ENCODE measurements at places on chromosomes 1 and 21.

- DNase-seq, result no peak
Measured at GRCh38 chr21:14120091-14120734, 90.5 kb downstream of the LIPI start.

DNA sequence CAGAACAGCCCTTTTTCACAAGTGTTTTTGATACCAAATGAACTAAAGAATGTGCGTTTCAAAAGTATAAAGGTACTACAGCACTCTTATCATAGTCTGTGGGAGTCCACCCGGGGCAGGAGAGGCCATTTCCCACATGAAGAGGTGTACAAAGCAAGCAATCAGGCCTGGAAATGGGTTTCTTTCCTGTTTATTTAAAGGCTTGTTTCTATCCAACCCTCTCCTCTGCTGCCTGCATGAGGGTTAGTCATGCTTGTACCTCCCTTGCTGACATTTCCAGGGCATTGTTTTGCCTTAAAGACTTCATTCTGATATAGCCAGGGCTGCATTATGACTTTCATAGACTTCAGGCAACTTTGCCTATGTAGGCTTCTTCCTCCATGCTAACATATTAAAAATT, 11.6 kb downstream of the SELP start:
- peak; percentile 58 for DNase-seq

DNA sequence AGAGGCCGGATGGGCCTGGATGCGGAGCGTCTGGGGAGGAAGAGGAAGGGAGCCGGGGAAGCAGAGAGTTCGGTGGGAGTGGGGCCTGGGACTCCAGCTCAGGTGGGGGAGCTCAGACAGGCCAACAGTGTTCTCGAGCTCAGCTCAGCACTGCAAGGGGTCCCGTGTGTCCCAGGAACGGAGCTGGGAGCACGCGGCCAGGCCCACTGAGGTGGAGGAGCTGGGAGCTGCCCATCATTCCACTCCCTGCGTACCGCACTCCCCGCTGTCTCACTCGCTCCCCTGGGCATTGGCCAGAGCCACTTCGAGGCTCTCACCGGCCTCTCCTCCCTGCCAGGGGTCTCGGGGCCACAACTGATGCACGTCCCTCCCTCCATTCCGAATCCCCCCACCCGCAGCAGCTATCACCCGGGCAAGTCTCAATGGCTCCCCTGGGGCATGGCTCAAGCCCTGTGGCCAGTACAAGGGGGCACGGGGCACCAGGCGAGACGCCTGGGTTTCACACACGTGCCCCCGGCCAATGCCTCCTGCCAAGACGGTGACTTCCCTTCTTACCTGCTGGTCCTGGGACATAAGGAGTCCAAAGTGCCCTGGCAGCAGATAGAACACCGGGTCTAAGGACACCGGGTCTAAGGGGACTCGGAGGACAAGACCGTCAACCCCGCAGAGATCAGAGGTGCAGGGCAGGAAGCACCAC, 30.3 kb upstream of the COL6A2 start:
- DNase-seq, result no peak

DNA sequence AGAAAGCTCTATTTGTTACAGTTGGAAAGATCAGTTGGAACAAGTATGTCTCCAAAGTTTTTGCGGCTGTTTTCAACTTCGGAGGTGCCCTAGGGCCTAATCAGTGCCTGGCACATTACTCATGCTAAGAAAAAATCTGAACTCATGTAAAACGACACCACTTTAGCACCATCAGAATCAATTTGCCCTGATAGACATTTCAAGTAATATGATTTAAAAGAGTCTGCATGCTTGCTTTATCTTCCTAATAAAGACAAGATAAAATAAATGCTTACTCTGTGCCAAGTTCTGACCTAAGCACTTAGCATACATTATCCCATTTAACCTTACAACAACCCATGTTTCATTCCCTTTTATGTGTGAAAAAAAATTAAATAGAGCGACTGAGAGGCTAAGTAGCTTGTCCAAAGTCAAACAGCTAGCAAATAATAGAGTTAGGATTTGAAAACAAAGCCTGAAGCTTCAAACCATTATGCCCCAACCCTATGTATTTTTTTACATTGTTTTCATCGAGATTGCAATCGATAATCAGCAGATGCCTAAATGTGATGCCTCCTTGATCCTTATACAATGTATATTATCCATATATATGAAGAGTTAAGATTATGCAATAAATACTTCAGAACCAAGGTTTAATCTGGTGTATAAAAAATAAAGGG, 91.3 kb downstream of the DENND1B start:
- no peak for DNase-seq

GRCh38 chr1:159000625-159001024, 9.1 kb upstream of the IFI16 start:
- DNase-seq, result peak; percentile 85

- no peak for DNase-seq
Measured at GRCh38 chr1:54017979-54018378, at the start of gene LDLRAD1. TSS of gene LDLRAD1 (minus strand) at chr1:54018186. CDS start at chr1:54018112, 74 bp downstream.

- no peak for DNase-seq
Measured at GRCh38 chr1:100234432-100234831, 15.2 kb downstream of the DBT start.

DNA sequence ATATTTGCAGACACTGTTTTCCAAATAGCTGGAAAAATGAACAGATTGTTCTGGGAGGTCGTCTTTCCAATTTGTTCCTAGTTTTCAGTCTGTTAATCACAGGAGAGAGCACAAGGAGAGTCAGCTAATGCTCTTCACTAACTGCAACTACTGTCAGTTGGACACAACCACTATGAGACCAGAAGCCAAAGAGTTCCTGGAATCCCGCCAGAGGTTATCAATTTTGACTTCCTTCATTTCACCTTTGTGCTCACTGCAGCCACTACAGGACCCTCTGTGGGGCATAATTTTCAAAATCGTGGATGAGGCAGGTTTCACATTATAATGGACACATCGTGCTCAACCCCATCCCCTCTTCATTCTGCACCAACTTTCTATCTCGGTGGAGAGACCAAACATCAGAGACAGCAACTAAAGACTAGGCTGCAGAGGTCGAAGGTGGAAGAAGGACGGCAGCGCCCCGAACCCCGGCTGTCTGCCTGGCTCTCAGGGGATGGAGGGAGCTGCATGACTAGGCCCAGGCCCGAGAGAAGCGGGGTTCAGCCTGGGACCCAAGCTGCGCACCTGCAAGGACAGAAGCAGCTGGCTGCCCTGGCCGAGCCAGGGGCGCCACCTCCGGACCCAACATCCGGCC, 602 bp downstream of the KIAA0319L start:
- no peak for DNase-seq

DNA sequence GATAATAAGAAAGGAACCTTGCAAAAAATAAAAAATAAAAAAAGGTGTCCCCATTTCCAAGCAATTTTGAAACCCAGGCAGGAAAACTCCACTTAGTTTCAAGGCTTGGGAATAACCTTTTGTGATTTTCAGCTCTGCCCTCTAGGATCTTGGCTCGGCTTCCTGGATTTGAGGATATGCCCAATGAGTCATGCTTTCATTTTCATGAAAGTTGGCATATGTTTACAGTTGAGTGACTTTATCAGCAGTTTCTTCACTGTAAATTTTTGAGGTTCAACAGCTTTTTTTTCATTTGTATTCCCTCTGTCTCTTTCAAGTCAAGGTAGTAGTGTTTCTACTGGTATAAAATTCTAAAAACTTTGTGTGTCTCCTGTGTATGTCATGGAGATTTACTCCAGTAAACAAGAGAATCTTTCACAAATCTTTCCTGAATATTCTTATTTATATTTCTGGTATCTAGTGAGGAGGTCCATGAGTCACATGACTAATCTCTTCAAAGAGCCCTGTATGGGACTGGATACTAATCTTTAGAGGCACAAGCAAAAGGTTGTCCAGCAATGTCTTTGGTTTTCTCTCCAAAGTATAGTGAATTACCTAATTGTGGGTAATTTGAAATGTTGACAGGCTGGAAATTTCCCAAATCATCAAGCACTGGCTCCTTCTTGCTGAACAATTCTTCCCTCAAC, 335.3 kb downstream of the BRINP2 start:
- no peak for DNase-seq

- DNase-seq, result no peak
Measured at GRCh38 chr1:32182060-32182459, 2.6 kb downstream of the TXLNA start.

- DNase-seq, result peak; percentile 71
Measured at GRCh38 chr1:6795661-6796060, 10.4 kb downstream of the CAMTA1 start.

DNA sequence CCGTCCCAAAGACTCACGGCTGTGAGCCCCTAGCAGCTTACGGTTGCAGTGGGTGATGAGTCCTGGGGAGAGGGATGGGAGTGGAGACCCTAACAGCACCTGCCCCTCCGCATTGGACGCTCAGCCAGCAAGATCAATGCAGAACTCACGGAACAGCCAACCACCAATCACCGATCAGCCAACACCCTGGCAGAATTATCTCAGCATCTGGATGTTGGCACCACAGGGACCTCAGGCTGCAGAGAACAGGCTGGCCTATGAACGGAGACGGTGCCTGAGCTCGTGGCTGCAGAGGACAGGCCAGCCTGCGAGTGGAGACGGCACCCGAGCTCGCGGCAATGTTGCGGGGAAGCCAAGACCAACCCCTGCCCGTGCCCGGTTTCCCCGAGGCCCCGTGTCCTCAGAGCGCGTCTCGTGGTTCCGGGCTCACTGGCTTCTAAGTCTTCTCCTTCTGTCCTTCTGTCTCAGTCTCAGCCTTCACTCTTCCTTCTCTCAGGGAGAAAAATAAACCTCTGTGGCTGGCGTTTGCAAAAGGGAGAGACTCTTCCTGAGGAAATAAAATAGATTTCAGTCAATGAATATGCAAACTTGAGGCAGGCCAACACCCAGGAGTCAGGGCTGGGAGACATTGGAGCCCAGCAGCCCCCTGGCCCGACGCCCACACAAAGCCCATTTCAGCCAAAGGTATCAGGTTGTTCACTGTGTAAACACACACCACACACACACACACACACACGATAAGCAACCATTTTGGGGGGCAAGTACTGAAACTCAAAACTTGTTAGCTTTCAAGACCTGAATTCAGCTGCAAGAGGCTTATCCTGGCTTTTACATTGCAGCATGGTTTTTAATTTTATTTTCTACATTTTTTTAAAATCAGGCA, 67.8 kb downstream of the SIK1 start:
- DNase-seq, result no peak

GRCh38 chr1:233158322-233158721, 137.2 kb downstream of the PCNX2 start:
- no peak for DNase-seq

DNA sequence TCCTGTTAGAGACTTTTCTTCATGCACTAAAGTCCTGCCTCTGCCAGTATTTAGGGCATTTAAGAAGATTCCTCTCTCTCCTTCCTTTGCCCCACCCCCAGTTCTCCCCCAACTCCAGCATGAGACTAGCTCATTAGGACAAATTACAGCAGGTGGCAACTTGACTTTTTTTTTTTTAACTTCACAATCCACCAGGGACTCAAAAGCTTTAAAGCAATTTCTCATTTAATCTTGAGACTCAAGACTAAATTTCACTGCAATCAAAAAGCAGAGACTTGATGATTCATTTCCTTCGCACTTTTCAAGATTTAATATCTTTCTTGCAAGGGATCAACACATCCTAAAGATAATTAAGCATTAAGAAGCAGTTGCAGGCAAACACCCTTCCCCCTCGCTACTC, 74.9 kb downstream of the WLS start:
- DNase-seq, result no peak

DNA sequence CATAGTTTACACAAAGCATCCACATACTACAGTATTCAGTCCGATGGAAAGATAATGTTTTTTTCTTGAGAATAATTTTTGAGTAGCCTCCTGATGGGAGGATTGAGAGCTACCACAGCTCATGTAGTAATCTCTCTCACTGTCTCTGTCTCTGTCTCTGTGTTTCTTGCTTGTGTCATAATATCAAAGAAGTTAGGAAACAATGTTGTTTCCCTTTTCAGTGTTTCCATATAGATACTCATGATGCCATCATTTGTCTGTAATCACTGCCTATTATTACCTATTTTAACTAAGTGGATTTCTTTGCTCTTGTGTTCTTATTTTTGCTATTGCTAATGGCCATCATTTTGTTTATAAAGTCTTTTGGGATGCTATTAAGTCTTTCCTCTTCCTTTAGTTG, 367.7 kb downstream of the NEGR1 start:
- no peak for DNase-seq

GRCh38 chr1:200699871-200700270, 30.2 kb upstream of the DDX59 start:
- peak; percentile 39 for DNase-seq

DNA sequence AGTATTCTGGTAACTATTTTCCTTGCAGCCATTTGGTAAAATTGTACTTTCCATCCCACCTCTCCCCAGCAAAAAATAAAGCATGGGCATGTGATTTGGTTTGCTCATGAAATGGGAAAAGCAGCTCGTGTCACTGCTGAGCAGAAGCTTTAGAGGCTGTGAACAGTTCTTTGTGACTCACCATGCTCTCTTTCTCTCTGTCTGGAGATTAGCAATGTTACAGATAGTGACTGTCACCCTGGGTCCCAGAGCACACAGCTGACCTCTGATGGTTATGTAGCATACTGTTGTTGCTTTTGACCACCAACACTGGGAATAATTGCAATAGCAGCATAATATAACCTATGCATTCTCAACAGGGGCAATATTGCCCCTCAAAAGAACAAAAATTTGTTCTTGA, 70.6 kb downstream of the RGS2 start:
- DNase-seq, result no peak

DNA sequence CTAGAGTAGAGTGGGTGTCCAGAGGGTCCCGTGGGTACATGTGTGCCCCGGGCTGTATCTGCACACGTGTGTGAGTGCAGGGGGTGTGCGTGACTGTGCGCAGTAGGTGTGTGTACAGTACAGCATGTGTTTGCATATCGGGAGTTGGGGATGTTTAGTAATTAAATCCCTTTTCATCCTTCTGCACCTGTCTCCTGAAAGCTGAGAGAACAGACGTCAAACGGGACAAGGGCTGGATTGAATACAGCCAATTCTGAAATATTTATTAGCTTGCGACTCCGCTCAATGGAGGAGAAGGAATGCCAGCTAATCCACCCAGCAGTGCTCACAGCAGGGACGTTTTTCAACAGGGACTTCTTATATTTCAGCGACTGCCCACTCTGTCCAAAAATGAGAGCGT, 44.7 kb upstream of the CASZ1 start:
- DNase-seq, result no peak

- no peak for DNase-seq
Measured at GRCh38 chr21:45336870-45337269, 49.2 kb upstream of the POFUT2 start.

DNA sequence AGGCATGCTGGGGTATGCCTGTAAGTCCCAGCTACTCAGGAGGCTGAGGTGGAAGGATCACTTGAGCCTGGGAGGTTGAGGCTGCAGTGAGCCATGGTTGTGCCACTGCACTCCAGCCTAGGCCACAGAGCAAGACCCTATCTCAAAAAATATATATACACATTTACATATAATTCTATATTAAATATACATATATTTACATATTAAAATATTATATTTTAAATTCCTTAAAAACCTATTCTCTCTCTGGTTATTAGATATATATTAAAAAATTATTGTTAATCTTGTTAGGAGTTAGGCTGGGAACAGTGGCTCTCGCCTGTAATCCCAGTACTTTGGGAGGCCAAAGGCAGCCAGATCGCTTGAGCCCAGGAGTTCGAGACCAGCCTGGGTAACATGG, 22.7 kb downstream of the GLMN start:
- DNase-seq, result no peak
